ENCODE measurements at places on chromosomes 12 and 14. TPM values are rescaled to one million over a fixed set of nuclear protein-coding genes. Genes with fewer than 3 reads are reported as not detected.

Gene BLTP3B
- total RNA-seq = 11.2 TPM

Gene KRT73
- total RNA-seq = not detected

Gene PCED1B
- total RNA-seq = under 0.01 TPM

Gene CAPZA3
- not detected for total RNA-seq

Gene ESPL1
- 6.0 TPM for total RNA-seq

Gene RTRAF
- 223 TPM for total RNA-seq

Gene SERPINA1
- not detected for total RNA-seq

Gene COX8C
- not detected for total RNA-seq

Gene LRRIQ1
- 0.38 TPM for total RNA-seq

- DNase-seq = no peak
Observed at GRCh38 chr12:17062267-17063036, 456.5 kb upstream of the LMO3 start.

GRCh38 chr12:2335916-2336315 lies 283.1 kb downstream of the CACNA1C start:
- no peak for DNase-seq

DNA sequence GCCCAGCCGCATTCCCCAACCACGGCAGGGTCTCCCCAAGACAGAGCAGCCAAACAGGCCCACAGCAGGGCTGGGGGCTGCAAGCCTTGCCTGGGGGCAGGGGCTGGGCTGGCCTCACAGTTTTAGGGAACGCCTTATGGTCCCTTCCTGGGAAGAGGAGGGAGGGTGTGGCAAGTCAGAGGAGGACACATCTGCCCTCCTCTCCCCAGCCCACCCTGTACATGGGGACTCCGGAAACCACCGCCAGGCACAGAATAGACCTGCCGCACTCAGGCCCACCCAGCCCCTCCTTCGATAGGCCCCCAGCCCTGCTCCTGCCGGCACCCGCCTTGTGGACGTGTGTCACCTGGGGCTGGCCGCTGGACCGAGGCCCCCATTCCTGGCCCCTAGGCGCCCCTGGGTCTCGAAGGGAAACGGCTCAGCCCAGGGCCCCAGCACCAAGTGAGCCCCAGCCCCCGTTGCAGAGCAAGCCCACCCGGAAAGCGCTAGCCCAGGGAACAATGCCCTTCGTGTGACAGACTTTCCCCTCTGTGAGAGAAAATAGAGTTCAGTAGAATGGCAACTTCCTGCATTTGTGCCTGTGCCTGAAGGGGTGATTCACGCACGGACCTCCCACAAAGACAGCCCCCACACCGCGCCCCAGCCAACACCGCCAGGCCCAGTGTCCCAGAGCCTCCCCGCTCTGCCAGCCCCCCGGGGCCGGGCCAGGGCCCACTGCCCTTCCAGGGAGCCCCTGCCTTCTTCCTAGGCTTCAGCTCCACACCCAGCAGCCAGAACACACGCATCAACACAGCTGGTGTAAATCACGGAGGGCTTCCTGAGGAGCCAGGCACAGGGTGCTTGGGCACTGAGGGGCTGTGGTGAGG lies 12.0 kb upstream of the NUDT14 start:
- DNase-seq = peak; percentile 94

DNA sequence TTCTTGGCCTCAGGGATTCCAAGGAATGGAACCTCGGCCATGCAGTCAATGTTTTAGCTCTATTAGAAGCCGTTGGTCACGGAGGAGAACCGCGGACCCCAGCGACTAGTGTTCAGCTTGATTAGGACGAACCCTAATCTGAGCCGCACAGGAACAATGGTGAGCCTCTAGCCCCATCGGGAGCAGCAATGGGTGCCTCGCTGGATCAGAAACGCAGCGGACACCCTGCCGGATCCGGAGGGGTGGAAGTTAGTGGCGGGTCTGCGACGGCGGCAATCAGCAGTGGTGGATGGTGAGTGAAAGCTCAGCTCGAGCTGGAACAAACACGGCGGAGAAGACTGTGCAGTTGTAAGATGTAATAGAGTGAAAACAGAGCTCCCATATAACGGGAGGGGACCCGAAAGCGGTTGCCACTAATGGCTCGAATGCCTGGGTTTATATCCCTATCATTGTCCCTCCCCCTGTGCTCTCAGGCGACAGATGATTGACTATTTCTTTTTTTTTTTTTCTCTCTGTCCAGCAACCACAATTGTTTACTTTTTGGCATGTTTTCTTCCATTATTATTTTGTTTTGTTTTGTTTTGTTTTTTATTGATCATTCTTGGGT lies 127.7 kb downstream of the ZNF664 start:
- no peak for DNase-seq

DNA sequence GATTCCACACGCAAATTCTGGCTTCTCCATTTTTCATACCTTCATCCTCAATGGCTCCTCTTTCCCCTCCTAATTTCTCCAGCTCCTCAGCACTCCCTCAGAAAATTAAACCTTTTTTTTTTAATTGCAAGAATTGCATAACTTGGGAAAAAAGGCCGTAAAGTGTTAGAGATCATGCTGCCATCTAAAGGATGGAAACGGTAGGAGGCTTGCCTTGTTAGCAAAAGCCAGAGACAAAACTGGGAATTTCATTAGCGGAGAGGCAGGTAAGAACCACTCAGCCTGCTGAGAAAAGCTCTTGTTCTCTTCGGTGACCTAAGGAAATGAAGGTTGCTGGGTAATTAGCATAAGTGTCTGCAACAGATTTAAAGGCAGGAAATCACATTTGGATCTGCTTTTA lies 204.3 kb downstream of the AEBP2 start:
- DNase-seq = peak; percentile 78

GRCh38 chr14:49134940-49135339 lies 451.2 kb downstream of the RPS29 start:
- DNase-seq = no peak

DNA sequence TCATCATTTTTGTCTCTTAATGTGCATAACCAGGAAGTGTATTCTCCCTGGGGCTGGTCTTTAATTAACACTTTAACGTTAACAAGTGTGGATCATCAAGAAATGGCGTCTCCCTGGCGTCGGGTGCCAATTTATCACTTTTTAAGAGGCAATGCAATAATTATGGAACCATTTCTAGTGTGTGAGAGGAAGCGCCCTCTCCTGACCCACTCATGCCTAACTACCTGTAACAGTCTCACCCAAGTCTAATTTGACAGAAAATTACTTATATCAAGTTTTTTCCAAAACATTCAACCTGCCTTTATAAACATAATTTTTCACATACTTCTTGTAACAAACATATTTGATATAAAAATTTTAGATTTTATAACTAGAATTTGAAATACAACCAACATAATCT lies 905.3 kb upstream of the MDGA2 start:
- no peak for DNase-seq

DNA sequence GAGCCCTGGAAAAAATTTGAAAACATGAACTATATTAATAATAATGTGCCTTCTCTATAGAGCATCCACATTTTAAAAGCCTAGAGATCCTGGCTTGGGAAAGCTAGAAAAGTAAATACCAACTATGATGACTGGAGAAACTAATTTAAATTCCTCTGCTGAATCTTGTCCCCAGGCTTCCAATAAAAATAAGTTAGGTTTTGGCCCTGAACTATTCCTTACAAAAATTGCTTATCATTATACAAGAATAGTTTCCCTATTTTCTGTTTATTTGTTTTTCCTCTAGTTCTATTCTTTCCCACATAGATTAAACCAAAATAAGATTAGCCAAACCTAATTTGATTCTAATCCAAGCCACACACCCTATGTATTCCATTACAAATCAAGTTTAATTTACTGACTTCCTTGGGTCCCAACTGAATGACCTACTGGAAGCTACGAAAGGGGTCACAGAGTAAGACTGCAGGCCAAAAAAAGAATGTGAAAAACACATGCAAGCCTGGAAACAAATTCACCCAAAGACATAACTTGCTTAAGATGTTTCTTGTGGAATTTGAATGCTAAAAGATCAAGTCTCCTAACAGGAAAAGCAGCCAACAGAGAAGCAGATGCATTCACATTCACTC lies 133.0 kb downstream of the PAWR start:
- no peak for DNase-seq

DNA sequence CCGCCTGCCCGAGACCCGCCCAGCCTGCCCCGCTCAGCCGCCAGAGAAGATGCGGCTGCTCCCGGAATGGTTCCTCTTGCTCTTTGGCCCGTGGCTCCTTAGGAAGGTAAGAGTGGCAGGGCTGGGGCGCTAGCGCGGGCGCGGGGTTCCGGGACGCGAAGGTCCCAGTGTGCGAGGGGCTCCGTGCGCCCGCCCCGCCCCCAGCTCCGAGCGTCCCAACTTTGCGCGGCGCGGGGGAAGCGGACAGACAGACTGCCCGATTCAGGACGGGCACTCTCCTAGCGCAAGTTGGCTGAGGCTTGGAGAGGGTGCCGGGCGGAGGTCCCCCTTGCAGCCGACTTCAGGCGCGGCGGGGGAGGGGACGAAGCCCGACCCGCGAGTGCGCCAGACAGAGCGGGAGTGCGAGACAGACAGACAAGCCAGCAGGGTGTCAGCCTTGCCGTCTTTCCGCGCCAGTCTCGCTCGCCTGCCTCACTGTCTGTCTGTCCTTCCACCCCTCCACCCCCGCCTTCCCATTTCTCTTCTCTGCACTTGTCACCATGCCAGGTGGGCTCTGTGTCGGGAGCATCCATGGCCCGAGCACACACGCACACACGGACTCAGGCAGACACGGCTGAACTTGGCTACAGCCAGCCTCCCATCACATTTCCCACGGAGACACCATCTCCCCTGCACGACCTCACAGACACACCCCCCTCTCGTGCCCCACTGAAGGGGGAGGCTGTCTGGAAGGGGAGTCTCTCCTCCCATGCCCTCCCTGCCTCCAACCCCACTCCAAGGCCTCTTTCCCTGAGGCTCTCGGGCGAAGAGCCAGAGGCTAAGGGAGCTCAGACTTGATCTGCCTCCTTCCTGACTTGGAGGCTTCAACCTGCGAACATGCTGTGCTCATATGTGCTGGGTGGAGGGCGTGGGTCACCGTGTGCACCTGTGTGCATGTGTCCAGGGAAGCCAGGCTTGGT lies 606 bp downstream of the NXPH4 start:
- DNase-seq = no peak

GRCh38 chr14:62364800-62365280 lies 602.6 kb downstream of the SNAPC1 start:
- DNase-seq = no peak

GRCh38 chr14:29262979-29263378 lies 496.4 kb downstream of the FOXG1 start:
- DNase-seq = no peak

GRCh38 chr12:29149691-29150281 lies 708 bp downstream of the FAR2 start:
- DNase-seq = no peak

DNA sequence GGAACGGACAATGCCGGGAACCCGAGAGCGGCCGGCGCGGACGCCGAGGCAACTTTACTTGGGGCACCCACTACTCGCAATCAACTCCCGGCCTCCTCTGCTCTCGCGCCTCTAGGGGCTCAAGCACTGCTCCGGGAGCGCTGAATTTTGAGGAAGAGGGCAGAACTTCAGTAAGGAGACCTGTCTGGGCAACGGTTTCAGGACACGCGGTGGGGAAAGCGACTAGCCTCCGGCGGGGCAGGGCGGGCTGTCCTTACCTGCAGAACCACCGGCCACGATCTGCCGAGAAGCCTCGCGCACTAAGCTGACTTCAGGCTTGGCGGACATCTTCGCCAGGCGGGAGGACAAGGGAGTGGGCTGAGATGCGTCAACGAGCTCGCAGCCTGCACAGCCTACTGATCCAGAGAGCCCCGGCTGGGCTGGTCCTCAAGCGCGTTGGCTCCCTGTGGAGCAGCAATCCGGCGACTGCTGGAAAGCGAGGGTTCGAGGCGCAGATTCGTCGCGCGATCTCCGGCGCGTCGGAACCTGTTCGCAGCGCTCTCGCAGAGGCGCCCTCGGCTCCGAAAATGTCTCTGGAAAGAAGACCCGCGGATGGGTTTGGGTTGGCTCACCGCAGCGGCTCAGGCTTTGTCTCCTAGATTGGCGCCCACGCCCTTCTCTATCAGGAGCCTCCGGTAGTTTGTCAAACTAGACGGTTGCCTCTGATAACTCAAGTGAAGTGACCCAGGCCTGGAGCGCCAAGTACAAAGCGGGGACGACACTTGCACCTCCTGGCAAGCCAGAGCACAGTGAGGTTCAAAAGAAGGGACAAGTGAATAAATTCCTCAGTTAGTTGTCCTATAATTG lies at the start of gene SLC25A21:
TSS of gene SLC25A21 (minus strand) at position 583 of the 846 bp plus-strand sequence.
- peak; percentile 26 for DNase-seq

- no peak for DNase-seq
Observed at GRCh38 chr14:67170660-67171059, 18.6 kb upstream of the GARIN2 start.

DNA sequence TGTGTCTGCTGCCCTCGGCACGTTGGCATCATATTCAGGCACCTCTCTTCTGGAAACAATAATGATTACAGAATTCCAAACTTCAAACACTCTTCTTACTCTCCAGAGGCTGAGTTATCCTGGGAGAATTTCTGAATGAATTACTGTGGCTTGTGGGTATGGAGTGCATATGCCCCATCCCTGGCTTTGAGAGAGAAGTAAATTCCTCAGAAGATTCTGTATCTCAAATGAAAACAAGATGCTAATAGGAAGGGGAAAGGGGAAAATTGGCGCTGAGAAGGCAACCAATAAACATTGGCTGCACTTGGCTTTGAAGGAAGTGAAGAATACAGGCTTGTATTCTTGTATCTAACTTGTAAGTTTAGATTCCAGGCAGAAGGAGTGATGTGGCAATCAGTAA lies 132.0 kb upstream of the NOVA1 start:
- no peak for DNase-seq

DNA sequence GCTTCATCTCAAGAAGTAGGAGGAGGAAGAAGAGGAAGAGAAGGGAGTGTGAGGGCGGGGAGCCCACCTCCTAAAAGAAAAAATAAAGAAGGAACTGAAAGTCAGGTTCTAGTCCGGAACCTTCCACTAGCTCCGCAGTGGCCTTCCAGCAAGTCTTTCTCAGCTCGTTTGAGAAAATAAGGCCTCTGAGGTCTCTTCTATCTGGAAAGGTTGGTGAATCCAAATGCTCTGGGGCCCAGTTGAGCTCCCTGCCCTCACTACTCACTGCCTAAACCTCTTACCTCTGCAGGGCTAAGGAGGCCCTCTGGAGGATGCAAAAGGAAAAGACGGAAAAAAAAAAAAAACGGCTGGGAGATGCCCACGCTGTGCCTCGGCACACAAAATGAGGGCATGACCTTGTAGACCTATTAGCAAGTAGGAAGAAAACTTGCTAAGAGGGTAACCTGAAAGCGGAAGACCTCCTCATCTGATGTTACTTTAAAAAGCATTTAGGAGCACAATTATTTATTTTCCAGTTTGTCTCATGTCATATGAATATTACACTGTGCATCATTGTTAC lies 35.9 kb downstream of the FBLN5 start:
- DNase-seq = peak; percentile 53

DNA sequence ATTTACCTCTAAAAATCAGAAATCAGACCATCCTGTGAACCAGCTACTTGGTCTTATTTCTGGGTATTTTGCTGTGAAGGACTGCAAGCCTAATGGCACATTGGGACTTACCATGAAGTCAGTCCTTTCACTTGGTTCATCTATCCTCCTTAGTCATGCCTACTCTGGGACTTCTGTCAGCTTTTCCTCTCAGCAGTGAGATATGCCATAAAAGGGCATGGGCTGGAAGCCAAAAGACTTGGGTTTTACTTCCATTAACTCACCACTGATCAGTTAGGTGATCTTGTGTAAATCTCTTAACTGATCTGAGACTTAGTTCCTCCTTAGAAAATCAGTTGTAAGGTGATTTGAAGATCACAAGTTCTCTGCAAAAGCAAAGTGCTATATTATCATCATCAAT lies 116.5 kb downstream of the PAH start:
- no peak for DNase-seq

- DNase-seq = no peak
Observed at GRCh38 chr14:80959496-80959895, 4.1 kb downstream of the TSHR start.

GRCh38 chr12:18270958-18271460 lies 9.7 kb downstream of the PIK3C2G start:
- DNase-seq = no peak

All from dermis microvascular lymphatic vessel endothelial cell (primary cell).